ENCODE measurements at places on chromosomes 12 and 14.

- no peak for DNase-seq
Measured at GRCh38 chr14:64691376-64691775, 12.8 kb upstream of the PLEKHG3 start.

DNA sequence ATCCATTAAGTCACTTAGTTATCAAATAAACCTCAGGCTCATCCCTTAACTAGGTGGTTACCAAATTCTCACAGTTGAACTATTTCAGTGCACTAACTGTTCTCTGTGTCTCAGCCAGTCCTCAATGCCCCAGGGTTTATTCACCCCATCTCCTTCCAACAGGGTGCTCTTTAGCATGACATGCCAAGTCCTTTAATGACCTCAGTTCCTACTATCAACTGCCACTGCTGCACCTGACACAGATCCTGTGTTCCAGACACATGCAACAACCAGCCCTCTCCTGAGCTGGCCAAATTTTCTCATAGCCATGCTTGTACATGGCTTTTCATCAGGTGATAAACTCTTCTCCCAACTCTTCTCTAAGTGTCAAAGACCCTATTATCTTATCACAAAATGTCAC is 80.0 kb downstream of the ATXN2 start:
- DNase-seq = no peak

DNA sequence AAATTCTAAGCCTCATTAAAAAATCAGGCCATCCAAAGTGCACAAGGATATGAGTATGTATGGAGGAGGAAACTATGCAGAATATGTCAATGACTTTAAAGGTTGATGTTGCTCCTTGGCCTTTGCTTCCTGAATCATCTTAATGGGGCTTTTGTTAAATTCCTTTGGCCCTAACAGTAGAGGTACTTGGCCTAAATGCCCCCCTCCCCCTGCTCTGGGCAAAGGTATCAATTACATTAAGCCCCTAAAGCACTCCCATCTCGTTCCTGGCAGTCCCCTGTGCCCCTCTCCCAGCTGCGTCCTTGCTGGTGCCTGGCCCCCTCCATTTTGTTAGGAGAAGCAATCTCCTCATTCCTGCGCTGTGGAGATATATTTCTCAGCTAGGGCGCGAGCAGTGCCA is 4.8 kb downstream of the COPZ1 start:
- DNase-seq = no peak

DNA sequence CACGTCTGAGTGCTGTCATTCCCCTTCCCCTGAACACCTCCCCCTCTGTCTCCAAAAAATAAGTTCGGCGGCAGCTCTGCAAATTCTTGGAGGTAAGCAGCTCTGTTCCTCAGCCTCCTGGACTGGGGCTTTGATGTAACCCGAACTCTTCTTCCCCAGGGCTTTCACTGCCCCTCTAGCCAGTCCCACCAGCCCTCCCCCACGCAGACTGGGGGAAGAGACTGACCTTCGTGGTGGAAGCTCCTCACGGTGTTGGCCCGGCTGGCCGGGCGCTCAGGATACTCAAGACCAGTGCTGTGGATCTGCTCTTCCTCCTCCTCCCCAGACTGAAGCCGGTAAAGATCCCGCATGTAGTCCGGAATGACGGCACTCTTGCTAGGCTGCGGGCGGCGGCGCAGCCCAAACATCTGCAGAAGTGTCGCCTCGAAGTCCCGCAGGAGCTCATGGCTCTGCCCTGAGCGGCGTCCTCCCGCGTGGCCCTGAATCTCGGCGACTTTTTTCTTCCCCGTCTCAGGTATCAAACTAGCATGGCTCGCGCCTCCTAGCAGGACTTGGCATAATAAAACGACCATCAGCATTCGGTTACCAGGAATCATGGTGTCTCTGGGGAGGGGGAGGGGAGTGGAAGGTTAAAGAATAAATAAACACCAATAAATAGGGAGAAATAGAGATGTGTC is 4.9 kb downstream of the BMP4 start:
- no peak for DNase-seq

DNA sequence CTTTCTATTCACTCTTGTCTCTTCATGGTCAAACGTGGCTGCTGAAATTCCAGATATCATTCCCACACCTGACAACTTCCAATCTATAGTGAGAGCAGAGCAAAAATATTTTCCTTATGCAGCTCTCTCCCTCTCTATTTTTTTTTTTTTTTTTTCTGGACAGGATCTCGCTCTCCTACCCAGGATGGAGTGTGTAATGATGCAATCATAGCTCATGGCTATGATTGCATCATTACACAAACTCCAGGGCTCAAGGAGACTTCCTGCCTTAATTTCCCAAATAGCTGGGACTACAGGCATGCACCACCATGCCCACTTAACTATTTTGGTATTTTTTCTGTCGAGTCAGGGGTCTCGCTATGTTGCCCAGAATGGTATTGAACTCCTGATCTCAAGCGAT is 1398.9 kb downstream of the AACS start:
- peak; percentile 2 for DNase-seq

- DNase-seq = no peak
Measured at GRCh38 chr14:89310211-89310610, 106.8 kb downstream of the FOXN3 start.

DNA sequence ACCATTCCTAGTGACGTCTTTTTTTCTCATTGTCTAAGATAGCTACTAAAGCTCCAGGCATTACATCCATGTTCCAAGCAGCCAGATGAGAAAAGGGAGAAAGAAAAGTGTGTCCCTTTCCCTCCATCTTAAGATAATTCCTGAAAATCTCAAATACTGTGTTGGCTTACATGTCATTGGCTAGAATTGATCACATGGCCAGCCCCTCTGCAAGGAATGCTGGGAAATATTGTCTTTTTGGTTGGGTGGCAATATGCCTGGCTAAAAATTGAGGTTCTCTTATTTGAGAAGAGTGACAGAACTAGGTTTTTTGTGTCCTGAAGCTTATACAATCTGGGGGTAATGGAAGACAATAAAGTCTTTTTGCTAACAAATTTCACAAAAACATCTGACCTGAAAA is 264.3 kb downstream of the RPAP3 start:
- DNase-seq = no peak

GRCh38 chr14:90109858-90110257 is 48.1 kb downstream of the KCNK13 start:
- DNase-seq = peak; percentile 19

DNA sequence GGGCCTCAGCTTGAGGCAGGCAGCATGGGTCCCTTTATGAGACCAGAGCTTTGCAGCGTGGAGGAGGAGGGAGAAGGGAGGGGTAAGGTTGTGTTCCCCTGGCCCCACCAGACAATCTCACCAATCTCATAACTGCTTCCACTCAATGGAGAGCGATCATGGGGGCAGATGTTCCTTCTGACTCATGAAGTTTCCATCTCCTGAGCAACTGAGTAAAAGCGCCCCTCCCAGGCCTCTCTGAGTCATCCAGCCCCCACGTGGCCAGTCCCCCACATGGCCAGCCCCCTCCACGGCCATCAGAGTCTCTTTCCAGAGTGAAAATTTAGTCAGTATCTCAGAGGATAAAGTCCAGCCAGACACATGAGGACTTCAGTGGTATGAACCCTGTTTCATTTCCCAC is 39.2 kb upstream of the PLXNC1 start:
- DNase-seq = peak; percentile 61

- peak; percentile 80 for DNase-seq
Measured at GRCh38 chr12:114774197-114774596, 90.2 kb upstream of the TBX3 start.

GRCh38 chr14:89469210-89470198 is 52.5 kb upstream of the FOXN3 start:
- DNase-seq = no peak

- no peak for DNase-seq
Measured at GRCh38 chr14:98900798-98901197, 371.2 kb downstream of the BCL11B start.

- no peak for DNase-seq
Measured at GRCh38 chr12:93167331-93167730, 210.4 kb upstream of the NUDT4 start.

GRCh38 chr14:100472094-100472455 is 115.1 kb downstream of the BEGAIN start:
- no peak for DNase-seq

DNA sequence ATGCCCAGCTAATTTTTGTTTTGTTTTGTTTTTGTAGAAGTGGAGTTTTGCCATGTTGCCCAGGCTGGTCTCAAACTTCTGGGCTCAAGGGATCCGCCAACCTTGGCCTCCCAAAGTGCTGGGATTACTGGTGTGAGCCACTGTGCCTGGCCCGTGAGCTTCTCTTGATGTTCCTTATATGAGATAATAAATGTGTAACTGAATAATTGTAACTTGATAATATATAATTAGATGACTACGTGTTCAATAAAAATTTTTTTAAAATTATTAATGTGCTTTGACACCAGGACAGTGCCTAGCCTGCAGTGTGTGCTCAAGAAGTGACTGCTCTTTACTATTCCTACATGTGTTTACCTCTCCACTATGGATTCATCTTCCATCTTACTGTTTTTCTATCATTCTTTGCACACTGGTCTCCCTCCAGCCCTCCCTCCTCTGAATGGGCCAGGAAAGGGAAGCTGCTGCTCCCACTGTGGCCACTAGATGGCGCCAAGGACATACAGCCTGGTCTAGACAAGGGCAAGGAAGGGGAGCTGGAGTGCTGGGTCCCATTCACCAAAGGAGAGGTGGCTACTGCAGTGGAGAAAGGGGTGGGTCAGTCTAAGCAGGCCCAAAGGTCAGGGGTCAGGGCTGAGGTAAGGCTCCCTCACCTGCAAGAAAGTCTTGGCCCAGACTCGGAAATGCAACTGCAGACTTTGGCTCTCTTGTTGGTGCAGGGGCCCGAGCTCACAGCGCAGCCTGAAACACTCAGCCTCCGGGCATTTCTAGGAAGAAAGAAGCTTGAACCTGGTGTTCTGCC is 14.7 kb upstream of the ZNF385A start:
- DNase-seq = peak; percentile 90

- no peak for DNase-seq
Measured at GRCh38 chr12:46435029-46435428, 62.5 kb upstream of the SLC38A2 start.

- peak; percentile 18 for DNase-seq
Measured at GRCh38 chr12:56645201-56645716, 525 bp downstream of the ATP5F1B start.

DNA sequence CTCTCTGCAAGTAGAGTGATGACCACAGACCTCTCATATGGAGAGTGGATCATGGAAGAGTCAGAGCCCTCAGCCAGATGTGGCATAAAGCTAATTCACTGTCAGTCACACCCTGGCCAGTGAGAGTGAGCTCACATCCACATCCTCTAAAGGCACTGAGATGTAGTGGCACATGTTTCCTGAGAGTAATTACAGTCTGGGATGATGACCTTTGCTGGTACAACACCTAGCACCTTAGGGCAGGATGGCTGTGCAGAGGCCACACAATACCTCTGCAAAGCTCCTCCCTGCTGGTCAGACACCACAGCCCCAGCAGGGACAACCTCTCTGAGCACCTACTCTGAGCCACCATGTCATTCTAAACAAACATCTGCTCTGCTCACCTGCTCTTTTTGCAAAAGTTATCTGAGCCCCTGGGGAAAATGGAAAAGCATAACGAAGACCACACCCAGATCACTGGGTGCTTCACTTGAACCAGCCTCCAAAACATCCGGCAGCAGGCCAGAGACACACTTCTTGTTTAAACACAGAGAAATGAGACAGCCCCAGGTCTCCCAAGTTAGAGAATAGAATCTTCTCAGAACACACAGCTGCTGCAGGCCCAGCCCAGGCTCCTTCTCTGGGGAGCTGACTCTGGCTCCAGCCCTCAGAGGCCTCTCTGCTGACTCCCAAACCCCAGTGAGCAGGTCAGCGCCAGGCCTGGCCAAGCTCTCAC is 30.3 kb downstream of the PITPNM2 start:
- peak; percentile 45 for DNase-seq
